ENCODE measurements at places on chromosomes 7 and 10.

DNA sequence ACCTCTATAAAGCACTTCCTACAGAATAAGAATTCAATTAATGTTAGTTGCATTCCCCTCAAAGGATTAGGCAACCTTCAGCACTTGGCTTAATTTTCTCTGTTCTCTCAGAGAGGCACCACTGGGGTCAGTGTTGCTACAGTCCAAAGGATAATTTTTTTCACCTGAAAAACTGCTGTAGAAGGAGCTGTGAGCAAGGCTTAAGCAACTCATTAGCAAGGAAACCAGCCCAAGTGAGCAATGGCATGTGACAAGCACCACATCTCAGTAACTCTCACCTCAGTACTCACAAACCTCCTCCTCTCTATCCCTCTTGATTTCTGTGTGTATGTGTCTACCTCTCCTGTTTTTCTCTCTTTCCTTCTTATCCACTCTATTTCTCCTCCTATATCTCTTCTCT lies 55.9 kb downstream of the DGKI start:
- no peak for DNase-seq

- no peak for DNase-seq
Observed at GRCh38 chr7:136993377-136993776, 124.9 kb downstream of the CHRM2 start.

- no peak for DNase-seq
Observed at GRCh38 chr10:34537629-34538231, 277.4 kb downstream of the PARD3 start.

DNA sequence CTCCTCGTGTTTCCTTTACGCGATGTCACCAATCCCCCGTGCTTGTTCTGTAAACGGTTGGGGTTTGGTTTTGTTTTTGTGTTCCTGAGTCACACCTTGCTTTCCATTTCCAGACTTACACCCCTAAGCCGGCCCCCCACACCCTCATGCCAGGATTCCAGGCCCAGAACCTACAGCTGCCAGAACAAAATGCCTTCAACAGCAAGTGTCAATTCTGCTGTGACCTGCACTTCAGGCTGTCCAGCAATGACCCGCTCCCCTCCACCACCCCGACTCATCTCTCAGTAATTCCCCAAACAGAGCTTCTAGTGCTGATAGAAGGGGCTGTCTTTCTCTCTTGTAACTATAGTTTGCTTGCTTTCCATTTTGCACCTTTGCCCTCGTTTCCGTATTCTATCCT lies 722.1 kb upstream of the CELF2 start:
- DNase-seq = no peak

GRCh38 chr10:3805791-3806461 lies 20.9 kb upstream of the KLF6 start:
- no peak for DNase-seq

DNA sequence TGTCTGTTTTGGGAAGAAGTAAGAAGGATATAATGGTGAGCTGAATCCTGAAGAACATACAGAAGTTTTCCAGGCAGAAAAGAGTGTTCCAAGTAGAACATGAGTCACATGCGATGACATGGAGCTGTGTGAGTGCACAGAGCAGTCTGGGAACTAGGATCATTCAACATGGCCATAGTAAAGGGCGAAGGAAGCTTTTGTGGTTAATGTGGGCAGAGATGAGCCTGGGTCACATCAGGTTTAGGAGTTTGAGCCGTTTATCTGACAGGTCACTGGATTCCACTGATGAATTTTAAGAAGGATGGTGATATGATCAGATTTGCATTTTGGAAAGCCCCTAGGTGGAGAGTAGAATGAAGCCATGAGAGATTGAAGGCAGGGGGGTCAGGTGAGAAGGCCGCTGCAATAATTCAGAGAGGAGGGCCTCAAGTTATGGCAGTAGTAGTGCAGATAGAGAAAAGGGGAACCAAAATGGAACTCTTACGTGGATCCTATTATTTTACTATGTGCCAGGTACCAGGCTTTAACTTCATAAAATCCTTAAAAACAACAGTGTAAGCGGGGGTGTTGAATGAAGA lies 171.3 kb downstream of the RNLS start:
- DNase-seq = no peak

DNA sequence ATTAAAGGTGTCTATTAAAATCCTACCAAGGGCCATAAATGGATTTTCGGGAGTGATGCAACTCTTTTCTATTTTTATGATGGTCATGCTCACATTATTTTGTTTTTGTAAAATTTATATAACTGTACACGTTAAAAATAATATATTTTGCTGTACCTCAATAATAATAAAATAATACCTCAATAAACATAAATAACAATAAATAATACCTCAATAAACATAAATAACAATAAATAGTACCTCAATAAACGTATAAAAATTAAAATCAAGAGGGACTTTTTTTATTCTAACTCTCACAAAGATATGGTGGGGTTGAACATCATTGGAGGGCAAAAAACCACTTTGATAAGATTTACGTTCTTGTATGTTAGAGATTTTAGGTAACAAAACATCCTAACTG lies 1189.6 kb upstream of the CELF2 start:
- DNase-seq = no peak

- DNase-seq = no peak
Observed at GRCh38 chr10:62726142-62726541, 78.4 kb upstream of the ADO start.

DNA sequence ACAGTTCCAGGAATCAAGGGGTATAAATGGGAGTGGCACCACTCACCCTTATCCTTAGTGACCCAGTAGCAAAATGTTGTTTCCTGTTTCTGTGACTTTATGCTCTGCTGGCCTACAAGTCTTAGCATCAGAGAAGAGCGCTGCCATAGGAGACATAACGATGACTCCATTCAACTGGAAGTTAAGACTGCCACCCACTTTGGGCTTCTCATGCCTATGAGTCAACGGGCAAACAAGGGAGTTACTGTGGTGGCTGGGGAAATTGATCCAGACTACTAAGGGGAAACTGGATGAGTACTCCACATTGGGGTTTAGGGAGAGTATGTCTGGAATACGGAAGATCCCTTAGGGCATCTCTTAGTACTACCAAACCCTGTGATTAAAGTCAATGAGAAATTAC lies 40.6 kb upstream of the PIK3CG start:
- DNase-seq = no peak

DNA sequence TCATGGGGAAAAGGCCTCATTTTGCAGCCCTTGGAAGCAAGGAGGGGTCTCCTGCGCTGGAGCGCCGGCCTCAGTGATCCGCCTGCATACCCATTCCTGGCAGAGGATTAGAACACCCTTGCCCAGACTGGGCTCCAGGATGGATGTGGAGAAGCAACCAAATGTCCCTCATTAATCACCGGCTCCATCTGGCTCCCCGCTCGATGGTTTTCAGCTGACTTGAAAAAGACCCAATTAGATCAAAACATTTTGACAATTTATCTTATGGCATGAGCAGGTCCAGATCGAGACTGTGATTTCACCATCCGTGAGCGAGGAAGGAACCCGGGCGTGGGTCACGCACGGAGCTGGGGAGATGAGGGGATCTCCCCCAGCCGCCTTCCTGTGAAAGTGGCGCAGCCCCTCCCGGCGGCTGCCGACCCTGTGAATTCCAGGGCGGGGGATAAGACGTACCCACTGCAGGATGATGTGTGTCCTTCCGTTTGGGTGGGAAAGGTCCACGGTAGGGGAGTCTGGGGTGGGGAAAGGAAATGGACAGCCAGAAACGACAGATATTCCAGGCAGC lies 141.6 kb downstream of the EMX2 start:
- DNase-seq = no peak

DNA sequence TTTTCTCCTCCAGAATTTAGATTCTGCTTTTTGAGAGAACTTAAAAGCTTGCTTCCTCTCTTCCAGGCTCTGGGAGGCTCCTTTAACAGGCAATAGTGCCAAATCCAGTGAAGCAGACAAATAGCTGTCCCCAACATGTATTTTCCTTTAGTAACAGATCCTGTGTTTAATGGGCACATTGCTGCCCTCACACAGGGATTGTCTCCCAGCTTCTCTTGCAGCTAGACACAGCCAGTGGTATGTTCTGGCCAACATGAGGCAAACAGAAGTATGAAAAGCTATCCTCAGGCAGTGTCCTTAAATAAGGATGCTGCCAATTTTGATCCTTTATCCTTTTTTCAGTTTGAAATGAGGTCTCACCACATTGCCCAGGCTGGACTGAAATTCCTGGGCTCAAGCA lies 38.2 kb downstream of the MALSU1 start:
- DNase-seq = no peak

GRCh38 chr10:4596951-4597350 lies 229.1 kb upstream of the AKR1E2 start:
- DNase-seq = no peak

DNA sequence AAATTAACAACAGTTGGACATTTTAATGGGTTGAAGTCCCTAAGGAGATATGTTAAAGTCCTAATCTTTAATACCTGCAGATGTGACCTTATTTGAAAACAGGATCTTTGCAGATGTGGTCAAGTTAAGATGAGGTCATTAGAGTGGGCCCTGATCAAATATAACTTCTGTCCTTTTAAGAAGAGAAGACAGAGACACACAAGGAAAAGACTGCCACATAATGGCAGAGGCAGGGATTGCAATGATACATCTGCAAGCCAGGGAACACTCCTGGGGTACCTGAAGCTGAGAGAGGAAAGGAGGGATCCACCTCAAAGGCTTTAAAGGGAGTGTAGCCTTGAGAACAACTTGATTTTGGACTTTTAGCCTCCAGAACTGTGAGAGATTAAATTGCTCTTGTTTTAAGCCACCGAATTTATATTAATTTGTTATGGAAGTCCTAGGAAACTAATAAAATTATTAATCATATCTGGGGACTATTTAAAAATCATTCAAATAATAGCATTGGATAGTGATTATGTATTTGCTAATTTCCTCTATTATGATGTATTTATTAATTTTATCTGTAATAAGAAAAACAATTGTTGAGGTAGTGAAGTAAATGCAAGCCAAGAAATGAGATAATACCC lies 700.0 kb upstream of the PCDH15 start:
- peak; percentile 2 for DNase-seq

GRCh38 chr10:88026031-88026430 lies 162.6 kb downstream of the PTEN start:
- DNase-seq = no peak

DNA sequence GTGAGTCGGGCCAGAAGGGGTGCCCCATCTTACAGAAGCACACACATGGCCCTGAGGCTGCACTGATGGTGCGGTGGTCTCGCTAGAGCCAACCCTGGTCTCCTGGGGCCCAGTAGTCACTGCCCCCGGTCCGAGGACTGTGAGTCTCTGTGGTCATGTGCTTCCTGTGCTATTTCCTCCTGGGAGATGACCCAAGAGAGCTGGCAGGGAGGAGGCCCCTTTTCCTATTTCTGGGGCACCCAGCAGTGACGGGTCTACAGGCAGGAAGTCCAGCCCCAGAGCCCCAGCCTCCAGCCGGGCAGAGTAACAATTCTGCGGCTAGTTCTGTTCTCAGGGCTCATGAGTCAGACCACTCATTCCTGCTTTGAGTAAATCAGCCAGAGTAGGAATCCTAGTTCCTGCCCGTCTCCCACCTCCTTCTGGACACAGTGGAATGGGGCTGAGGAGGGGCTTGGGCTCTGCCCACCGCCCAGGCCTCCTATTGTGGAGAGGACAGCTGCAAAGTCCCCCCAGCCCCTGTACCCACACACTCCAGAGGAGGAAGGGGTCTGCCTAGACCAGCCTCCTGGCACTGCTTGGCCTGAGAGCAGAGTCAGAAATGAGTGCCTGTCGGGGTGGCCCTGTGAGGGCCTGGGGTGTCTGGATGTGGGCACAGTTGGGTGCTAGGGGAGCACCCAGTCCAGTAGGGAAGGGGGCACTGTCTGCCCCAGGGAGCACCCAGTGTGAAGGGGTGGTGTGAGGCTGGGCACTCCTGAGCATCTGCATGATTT lies 80.5 kb upstream of the PPIF start:
- no peak for DNase-seq

DNA sequence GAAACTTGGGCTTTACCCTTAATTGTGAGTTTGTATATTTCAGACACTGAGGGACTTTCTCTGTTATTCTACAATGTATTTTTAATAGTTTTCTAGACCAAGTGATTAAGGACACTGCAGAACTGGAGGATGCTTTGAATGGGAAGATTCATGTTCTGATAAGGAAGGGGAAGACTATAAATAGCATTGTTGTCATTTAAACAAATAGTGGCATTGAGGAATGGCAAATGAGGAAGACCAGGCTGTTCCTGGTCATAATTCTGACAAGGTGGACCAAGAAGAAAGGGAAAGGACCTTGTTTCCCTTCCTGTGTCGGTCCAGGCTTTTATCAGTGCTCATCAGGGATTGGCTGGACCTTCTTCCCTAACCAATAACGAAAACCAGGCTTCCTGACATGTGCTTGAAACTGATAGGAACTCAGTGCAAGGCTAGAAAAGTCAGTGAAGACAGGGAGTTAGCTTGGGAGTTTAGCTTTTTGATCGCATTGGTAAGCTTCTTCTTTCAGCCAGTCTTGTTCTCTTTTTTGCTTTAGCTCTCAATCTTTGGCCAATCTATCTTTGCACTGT lies 116.2 kb downstream of the ITGA8 start:
- no peak for DNase-seq

- DNase-seq = no peak
Observed at GRCh38 chr10:9219860-9220259, 1165.4 kb downstream of the GATA3 start.

- no peak for DNase-seq
Observed at GRCh38 chr10:70605161-70605560, 2.6 kb upstream of the PRF1 start.

DNA sequence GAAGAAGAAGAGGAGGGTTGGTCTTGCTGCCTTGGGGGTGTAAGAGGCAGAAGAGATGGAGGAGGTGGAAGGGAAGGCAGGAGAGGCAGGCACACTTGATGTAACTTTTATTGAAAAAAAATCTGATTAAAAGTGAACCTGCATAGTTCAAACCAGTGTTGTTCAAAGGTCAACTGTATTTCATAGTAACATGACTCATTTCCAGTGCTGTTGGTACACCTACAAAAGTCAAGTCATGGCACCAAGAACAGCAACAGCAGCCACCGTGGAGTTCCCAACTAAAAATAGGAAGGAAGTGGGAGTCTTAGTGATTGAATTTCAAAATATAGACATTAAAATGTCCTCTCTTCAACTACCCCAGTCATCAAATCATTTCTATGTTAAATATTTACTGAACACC lies 88.5 kb downstream of the CTNNA3 start:
- no peak for DNase-seq

- no peak for DNase-seq
Observed at GRCh38 chr10:86480571-86480970, 41.0 kb downstream of the WAPL start.

DNA sequence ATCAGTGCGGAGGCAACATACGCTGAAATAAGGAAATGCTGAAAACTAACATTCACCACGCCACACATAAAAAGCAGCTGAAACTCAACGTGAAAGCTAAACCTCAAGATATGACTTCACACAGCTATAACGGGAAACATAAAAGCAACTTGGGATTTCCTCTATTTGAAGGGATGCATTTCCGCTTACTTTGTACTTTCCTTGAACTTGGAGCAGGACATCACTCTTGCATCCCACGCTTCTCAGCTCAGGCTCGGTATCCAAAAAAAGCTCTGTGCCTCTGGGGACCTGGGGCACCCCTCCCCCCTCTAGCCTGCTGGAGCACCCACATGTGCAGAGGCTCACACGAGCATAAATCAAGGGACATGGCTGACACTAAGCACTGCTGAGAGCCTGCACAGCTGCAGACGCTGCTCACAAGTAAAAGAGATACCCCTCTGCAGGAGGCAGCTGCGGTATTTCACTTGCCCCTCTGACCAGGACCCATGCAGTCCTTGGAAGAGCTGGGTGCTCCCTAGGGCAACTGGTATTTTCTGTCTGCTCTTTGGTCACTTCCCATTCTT lies 34.2 kb downstream of the PARD3 start:
- DNase-seq = peak; percentile 59

GRCh38 chr10:132841615-132841975 lies 55.6 kb upstream of the NKX6-2 start:
- peak; percentile 23 for DNase-seq

- DNase-seq = no peak
Observed at GRCh38 chr7:45067582-45067981, 21.2 kb downstream of the NACAD start.
